ENCODE measurements at places on chromosomes 12 and 14.
A peak's percentile ranks its signal among the peaks of the same experiment; 100 is the strongest.

GRCh38 chr14:54568821-54569595, 2.1 kb downstream of the SAMD4A start:
- peak; percentile 38 for DNase-seq

DNA sequence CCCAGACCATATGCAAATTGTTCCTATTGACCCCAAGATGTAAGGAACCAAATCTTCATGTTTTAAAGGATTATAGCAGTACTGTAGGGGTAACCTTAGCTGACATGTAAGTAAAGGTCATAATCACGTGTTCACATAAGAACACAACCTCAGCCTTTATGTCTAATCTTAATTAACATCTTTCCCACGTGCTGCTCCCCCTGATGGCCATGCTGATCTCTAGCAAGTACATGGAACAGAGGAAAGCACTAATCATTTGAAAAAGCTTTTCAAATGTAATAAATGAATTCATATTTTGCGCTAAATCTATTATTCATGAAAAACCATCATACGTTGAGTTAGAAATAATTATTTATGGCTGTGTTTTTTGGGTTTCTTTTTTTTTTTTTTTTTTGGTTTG, 30.5 kb upstream of the ITPR2 start:
- no peak for DNase-seq

- DNase-seq, result no peak
Observed at GRCh38 chr12:93902736-93903562, 225.8 kb downstream of the CRADD start.

- DNase-seq, result no peak
Observed at GRCh38 chr12:64656429-64656828, 46.1 kb downstream of the RASSF3 start.

DNA sequence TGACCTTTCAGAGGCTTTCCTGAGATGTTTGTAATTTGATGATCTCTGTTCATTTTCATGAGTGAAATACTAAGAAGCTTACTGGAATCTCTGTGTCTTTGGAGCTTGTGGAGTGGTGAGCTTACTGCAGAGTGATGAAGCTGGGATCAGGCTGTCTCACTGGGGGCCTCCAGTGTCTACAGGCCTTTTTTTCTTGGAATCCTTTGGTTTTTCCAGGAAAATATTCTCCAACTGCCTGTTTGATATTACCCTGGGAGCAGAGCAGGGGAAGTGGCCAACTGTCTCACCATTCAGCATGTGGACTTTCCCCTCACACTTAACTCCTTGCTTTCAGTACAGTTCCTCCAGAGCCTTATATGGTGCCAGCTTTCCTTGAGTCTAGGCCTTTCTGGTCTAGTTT, 62.0 kb upstream of the KCNA1 start:
- no peak for DNase-seq

- no peak for DNase-seq
Observed at GRCh38 chr12:75842090-75842489, 189.5 kb downstream of the PHLDA1 start.

GRCh38 chr12:92143686-92144630, 1.7 kb downstream of the BTG1 start:
- peak; percentile 95 for DNase-seq

DNA sequence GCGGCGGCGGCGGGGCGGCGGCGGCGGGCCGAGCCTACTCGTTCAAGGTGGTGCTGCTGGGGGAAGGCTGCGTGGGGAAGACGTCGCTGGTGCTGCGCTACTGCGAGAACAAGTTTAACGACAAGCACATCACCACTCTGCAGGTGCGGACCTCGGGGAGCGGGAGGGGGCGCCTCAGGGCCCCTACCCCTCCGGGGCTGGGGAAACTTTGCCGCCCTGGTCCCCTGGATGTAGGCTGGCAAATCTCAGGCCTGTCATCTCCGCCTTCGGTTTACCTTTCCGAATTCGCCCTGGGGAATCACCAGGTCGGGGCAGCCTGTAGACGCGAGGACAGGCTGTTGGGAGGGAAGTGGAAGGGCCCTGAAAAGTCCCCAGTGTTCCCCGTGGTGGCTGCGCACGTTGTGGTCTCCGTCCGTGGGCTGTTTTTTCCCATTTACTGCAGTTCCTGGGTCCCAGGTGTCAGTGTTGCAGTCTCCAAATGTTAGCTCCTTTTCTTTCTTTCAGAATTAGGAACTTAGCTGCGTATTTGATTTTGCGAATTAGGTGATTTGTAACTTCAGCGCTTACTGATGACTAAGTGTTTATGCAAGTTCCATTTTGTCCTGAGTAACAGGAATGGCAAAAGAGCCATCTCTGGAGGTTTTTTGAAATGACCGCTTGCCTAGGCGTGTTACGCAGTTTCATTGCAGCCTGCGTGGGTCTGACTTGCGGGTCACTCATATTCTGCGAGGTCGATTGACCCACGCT, 656 bp downstream of the RAB21 start:
- DNase-seq, result peak; percentile 80

DNA sequence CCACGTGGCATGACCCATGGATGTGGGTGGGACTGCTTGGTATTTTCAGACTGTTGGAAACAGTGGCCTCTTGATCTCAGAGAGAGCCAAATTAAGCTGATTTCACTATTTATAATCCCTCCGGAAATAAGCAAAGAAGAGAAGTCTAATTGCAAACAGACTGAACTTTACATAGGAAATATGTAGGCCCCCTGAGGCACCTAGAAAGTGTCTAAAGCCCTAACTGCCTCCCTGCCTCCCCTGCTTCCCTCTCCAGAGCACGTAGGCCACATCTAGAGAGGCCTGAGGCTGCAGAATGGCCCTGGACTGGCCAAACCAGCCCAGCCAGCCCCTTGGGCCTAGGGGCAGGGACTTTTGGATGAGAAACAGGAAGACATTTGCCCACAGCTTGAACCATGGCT, 123.8 kb downstream of the ZFP36L1 start:
- no peak for DNase-seq

- no peak for DNase-seq
Observed at GRCh38 chr14:24851837-24852236, 198.1 kb downstream of the STXBP6 start.

- no peak for DNase-seq
Observed at GRCh38 chr12:63752841-63753240, 26.9 kb upstream of the RXYLT1 start.

DNA sequence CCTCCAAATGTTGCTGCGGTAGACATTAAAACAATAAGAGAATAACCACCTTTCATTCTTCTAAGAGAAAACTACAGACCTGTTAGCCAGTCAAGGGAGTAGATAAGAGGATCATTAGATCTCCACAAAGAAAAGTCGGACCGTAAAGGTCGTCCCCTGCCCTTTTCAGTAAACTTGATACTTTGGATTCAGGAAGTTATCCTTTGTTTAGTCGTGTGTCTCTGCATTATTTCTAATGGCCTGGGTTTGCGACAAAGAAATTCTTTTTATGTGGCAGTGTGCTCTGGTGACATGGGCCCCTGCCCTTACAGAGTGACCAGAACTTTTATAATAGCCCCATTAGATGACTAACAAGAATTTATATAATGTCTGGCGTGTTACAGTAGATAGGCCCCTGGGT, 44.6 kb upstream of the EVL start:
- DNase-seq, result peak; percentile 24

GRCh38 chr14:24990050-24990449, 59.9 kb downstream of the STXBP6 start:
- DNase-seq, result no peak

- no peak for DNase-seq
Observed at GRCh38 chr12:7120166-7120565, 8.5 kb downstream of the RBP5 start.

DNA sequence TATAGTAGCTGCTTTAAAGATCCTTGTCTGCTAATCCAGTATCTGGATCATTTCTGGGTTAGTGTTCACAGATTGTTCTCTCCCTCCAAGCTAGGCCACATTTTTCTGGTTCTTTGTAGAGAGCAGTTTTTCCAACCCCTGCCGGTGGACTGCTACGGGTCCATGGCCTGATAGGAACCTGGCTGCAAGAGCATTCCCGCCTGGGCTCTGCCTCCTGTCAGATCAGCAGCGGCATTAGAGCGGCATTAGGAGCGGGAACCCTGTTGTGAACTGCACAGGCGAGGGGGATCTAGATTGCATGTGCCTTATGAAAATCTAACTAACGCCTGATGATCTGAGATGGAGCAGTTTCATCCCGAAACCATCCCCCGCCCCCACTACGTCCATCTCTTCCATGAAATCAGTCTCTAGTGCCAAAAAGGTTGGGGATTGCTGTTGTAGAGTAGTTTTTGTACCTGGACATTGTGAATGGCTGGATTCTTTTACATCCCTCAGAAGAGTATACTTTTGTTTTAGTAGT, 50.4 kb downstream of the MYRFL start:
- no peak for DNase-seq

- DNase-seq, result no peak
Observed at GRCh38 chr14:49194067-49194466, 392.1 kb downstream of the RPS29 start.

GRCh38 chr14:66131111-66131510, 355.1 kb upstream of the CCDC196 start:
- no peak for DNase-seq

- peak; percentile 57 for DNase-seq
Observed at GRCh38 chr12:47964106-47964728, 821 bp downstream of the TMEM106C start.

GRCh38 chr12:130504110-130504839, 166.6 kb downstream of the PIWIL1 start:
- DNase-seq, result peak; percentile 39

GRCh38 chr14:70664698-70665447, 23.2 kb downstream of the TTC9 start:
- DNase-seq, result no peak

DNA sequence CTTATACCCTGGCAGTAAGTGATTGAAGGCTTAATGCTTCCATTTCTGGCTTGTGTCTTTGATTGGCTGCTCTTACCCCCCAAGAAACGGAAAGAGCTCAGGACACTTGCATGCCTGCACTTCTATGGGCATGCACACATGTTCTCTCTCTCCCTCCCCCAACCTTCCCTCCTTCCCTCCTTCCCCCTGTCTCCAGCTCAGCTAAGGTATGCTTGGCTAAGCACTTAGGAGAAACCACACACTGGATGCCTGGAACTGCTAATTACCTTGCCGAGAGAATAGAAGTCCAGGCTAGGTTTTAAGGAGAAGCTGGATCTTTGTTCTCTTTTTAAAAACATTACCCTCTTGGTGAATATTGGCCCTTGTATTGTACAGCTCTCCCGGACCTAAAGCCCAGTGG, 1072.8 kb upstream of the TMEM132C start:
- no peak for DNase-seq

DNA sequence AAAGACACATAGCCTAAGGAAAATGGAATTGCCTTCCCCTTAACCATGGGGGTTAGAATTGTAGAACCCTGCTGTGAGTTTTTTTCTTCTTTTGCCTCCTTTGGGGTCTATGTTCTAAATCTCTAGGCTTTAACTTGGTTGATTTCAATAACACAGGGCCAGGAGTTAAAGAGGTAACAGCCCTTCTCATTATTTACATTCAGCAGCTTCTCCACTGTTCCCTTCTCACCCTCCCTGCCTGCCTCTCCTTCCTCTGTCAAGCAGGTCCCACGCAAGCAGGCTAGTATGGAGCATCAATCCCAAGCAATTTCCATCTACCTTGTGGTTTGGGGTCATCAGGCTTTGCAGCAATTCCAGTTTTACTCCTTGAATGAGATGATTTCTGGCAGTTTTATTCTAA, 236.1 kb upstream of the G2E3 start:
- DNase-seq, result no peak

GRCh38 chr12:3225796-3226180, 148.6 kb downstream of the TSPAN9 start:
- no peak for DNase-seq

DNA sequence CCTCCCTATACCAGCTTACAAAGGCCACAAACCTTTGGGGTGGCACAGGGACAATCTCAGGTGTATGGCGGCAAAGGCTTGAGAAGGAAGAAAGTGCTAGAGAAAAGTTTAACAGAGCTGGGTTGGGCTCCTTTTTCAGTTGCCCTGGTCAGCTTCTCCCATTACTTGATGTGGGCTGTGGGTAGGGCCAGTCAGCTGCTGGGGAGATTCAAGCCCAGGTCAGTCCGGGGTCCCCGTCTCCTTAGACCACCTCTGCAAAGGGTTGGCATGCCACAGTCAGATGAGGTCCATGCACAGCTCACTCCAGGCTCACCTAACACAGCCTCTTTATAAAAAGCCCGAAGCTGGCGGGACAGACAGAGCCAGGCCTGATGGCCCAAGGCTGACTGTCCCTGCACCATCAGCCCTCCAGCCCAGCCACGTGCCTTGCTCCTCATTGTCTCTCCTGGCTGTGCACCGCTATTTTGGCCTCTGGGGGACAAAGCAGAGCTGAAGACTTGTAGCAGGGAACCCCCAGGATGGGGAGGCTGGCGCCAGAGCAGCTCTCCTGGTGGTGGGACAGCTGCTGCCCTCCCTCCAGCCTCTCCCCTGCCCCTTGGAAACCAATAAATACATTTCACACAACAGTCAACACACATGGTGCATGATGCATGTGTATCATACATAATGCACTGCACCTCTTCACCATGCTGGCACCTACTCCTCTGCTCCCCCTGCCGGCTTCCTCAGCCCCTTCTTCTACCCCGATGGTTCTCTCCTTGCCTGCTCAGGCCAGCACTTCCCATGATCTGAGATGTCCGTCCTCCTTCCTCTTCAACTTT, 61.7 kb upstream of the DDX11 start:
- no peak for DNase-seq

GRCh38 chr12:117035287-117035686, 63.9 kb downstream of the TESC start:
- DNase-seq, result no peak

DNA sequence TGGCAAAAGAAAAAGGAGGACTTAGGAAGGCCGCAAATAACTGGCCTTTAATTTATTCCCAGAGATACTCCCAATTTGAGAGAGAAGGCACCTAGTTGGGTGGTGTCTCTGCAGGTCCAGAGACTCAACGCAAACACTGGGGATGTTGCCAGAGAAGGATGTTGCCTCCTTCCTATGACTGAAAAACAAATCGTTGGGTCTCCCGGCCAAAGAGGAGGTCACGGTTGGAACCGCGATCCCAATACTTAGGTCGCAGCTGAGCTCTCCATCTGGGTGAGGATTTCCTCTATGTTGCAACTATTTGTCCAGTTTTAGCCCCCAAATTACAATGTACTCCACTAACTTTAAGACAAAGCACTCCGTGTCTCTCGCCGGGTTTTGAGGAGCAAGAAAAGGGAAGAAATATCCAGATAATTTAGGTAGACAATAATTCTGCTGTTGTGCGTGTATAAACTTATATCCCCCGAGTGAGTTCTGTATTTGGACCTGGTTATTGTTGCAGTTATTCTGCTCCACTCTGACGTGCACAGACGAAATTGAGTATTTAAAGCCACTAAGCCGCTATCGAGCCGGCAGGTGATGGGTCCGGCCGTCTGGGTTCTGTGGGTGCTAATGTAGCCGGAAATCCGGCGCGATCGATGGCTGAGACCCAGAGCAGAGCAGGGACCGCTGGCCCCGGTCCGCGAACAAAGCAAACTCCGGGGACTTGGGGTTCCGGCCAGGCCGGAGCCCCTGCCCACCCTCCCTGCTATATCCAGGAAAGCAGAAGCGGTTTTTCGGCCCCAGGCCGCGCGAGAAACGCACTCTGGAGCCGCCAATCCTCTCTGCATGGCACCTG, 5.7 kb downstream of the HOXC12 start:
- no peak for DNase-seq

- DNase-seq, result no peak
Observed at GRCh38 chr12:123991372-123991951, 18.4 kb downstream of the ZNF664 start.

Measured in eye (tissue), 1 donor.